ENCODE measurements at places on chromosomes 12 and 14.

GRCh38 chr12:79114896-79115295, 250.3 kb downstream of the SYT1 start:
- DNase-seq, result no peak
- H3K27ac ChIP-seq, result no peak overlapping the region
- no peaks in the 10 kb centered on the region for H3K27me3 ChIP-seq
- H3K4me3 ChIP-seq, result no peak overlapping the region

- H3K4me3 ChIP-seq, result no peak overlapping the region
- no peak overlapping the region for H3K27ac ChIP-seq
- no peaks in the 10 kb centered on the region for H3K36me3 ChIP-seq
- peaks cover 2% of the 10 kb centered on the region for H3K4me1 ChIP-seq
- no peaks in the 10 kb centered on the region for H3K27me3 ChIP-seq
Measured at GRCh38 chr14:93200553-93200952, 6.3 kb downstream of the GON7 start.

GRCh38 chr14:77482422-77482821, 16.2 kb downstream of the ISM2 start:
- no peaks in the 10 kb centered on the region for H3K4me1 ChIP-seq
- H3K27me3 ChIP-seq, result no peaks in the 10 kb centered on the region
- no peak for DNase-seq
- H3K36me3 ChIP-seq, result no peaks in the 10 kb centered on the region

GRCh38 chr14:59254146-59254910, 65.9 kb downstream of the DAAM1 start:
- H3K36me3 ChIP-seq, result no peaks in the 10 kb centered on the region
- no peaks in the 10 kb centered on the region for H3K27me3 ChIP-seq
- no peak overlapping the region for H3K4me3 ChIP-seq

- H3K36me3 ChIP-seq, result no peaks in the 10 kb centered on the region
- H3K27ac ChIP-seq, result no peak overlapping the region
- H3K4me3 ChIP-seq, result no peak overlapping the region
- no peaks in the 10 kb centered on the region for H3K27me3 ChIP-seq
- no peak for DNase-seq
- H3K4me1 ChIP-seq, result no peaks in the 10 kb centered on the region
Measured at GRCh38 chr12:93514853-93515252, 47.5 kb downstream of the MRPL42 start.

- no peaks in the 10 kb centered on the region for H3K27me3 ChIP-seq
- DNase-seq, result no peak
- no peaks in the 10 kb centered on the region for H3K4me1 ChIP-seq
Measured at GRCh38 chr12:14714437-14714836, 18.0 kb upstream of the GUCY2C start.

Measured in effector memory CD4-positive, alpha-beta T cell (primary cell).